Panc1 (cell line): ENCODE measurements at places on chromosomes 1 and 21. TPM values are rescaled to one million over a fixed set of nuclear protein-coding genes. Genes with fewer than 3 reads are reported as not detected.
A peak's percentile ranks its signal among the peaks of the same experiment; 100 is the strongest.

The C1orf74 gene
- total RNA-seq = 1.7 TPM

The A3GALT2 gene
- not detected for total RNA-seq

The KCNJ9 gene
- not detected for total RNA-seq

The C1orf94 gene
- total RNA-seq = not detected

The DMRTA2 gene
- total RNA-seq = not detected

The YRDC gene
- 24.0 TPM for total RNA-seq

The FGR gene
- total RNA-seq = 0.18 TPM

GRCh38 chr1:4140821-4141220 is 240.7 kb upstream of the C1orf174 start:
- no peaks in the 10 kb centered on the region for H3K36me3 ChIP-seq
- H3K4me1 ChIP-seq = no peaks in the 10 kb centered on the region
- no peak for DNase-seq
- H3K27me3 ChIP-seq = peaks cover 2% of the 10 kb centered on the region; the same call in 1 of the 2 replicates

DNA sequence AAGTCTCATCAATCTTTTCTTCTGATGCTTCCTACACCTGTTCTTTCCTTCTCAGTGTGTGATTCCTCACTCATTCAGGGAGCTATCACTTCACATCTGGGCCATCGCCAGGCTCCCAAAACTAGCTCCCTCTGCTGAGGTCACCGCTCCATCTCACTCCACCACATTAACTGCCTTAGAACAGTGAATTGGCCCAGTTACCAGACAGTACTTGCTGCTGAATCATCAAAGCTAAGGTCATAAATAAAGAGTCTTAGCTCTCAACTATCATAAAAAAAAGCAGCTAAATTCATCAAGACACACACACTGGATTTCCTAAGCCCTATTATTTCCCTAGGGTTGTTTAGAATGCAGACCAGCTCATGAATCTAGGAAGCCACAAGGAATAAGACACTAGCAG is 18.8 kb upstream of the SRM start:
- H3K4me1 ChIP-seq = no peaks in the 10 kb centered on the region
- no peak for DNase-seq
- no peak overlapping the region for H3K27ac ChIP-seq
- no peak overlapping the region for H3K4me3 ChIP-seq

DNA sequence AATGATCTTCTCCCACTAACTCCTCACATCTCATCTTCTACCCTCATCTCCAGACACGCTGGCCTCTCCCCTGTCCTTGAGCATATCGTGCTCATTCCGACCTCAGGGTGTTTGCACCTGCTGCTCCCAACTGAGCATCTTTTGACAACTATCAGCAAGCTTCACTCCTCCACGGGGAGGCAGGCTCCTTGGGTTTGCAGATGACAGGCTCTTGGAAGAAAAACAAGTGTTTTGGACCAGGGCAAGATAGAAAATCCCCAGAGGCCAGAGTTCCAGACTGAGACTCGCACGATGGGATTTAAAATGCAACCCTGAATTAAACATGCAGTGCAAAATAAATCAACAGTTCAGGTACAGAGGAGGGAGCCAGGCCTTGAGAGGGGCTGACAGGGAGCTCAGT is 246.7 kb downstream of the PTPRU start:
- DNase-seq = no peak
- no peaks in the 10 kb centered on the region for H3K36me3 ChIP-seq
- no peaks in the 10 kb centered on the region for H3K4me1 ChIP-seq
- no peak overlapping the region for H3K27ac ChIP-seq

GRCh38 chr1:108801101-108801500 is 54.6 kb downstream of the STXBP3 start:
- no peaks in the 10 kb centered on the region for H3K27me3 ChIP-seq
- no peaks in the 10 kb centered on the region for H3K4me1 ChIP-seq
- peaks cover 6% of the 10 kb centered on the region; the same call in 1 of the 2 replicates for H3K36me3 ChIP-seq

DNA sequence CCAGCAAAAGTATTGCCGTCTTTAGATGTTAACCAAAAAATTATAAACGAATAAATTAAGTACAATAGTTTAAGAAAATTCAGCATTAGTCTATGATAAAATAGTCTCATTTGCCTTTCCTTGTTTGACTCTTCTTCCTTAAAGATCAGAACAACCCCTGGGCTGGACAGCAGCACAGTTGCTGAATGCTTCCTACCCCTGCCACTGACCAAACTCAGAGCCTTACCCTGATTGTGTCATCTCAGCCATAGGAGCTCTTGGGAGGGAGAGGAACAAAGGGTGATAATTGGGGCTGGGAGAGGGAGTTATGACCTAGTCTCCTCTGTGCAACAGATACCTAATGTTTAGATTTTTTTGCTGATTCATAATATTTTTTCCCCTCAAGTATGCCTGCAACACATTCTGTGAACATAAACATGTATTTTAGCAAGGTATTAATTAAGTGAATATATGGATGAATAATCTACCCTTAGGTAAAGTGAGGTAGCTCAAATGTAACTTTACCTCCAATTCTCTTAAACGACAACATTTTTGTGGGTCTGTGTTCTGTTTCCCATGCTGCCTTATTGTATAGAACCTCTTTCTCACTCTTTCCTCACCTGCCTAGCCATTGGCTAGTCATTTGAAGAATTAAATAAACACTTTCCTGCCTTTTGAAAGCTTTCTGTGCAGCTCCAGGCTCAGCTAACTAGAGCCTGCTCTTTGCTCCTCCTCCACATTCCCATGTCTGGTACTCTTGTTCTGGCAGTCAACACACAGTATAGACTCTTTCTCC is 46.1 kb downstream of the FGGY start:
- DNase-seq = no peak
- no peaks in the 10 kb centered on the region for H3K36me3 ChIP-seq
- H3K4me3 ChIP-seq = no peak overlapping the region

DNA sequence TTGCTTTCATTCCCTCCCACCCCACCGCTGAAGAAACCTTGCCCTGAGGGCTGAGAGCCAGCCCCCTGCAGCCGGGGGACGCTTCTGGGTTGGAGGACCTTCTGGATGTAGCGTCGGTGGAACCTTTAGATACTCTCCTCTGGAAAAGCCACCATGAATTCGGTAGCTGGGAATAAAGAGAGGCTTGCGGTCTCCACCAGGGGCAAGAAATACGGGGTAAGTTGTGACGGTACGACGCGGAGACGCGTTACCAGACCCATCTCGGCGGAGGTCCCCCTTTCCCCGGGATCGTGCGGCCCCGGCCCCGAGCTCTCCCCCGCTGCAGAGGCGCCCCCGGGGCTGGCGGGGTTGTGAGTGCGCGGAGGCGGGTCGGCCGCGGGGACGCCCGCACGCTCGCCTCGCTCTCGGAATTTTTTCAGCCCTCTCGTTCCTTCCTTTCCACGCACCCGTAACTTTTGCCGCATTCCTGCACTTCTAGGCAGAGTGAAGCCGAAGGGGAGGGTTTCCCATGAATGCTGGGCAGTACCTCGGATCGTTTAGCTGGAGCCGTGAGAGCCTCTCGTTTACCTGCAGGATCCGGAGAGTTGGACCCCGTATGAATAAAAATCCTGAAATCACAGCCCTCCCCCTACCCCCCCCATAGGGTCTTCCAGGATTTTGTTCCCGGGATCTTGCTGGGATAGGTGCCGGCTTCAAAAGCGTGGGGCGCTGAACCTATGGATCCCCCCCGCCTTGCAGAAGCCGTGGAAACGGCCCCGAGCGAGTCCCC is 671 bp downstream of the KIF26B start:
- no peak for DNase-seq
- H3K27me3 ChIP-seq = peaks cover 31% of the 10 kb centered on the region
- peaks cover 9% of the 10 kb centered on the region for H3K4me1 ChIP-seq
- H3K4me3 ChIP-seq = peak overlapping the region; percentile 57
- no peaks in the 10 kb centered on the region; the same call in none of the 2 replicates for H3K36me3 ChIP-seq

- H3K36me3 ChIP-seq = no peaks in the 10 kb centered on the region
- no peak overlapping the region for H3K27ac ChIP-seq
- no peaks in the 10 kb centered on the region for H3K4me1 ChIP-seq
- no peak for DNase-seq
Observed at GRCh38 chr1:19321071-19321470, 8.9 kb downstream of the SLC66A1 start.

- DNase-seq = no peak
- no peaks in the 10 kb centered on the region for H3K4me1 ChIP-seq
Observed at GRCh38 chr21:39714331-39714730, 30.7 kb upstream of the IGSF5 start.

DNA sequence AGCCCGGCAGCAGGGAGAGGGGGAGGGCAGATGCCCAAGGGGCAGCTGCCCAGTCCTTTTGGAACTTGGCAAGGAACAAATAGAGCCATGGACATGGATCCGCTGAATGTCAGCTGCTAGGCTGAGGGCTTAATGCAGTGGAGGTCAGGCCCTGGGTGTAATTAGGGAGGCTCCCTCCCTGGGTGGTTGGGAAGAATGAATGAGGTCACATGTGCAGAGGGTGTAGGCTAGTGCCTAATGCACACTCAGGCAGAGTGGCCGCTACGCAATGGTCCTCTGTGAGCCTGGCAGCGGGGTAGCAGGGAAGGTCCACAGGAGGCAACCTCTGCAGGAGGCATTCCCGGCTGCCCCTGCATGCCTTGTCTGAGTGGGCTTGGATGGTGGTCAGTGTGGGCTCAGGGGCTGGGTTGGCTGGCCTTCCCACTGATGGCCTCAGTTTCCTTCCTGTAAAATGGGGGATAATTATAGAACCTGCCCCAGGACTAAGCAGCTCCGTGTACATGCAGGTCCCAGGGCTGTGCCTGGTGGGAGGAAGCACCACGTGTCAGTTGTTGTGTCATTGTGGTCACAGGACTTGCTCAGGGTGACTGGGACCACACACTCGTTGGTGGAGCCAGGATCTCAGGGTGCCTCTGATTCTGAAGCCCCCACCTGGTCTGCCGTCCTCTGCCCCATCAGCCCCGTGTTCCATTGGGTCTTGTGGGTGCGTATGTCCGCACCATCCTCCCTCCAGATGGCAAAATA is 81.6 kb upstream of the ACTL8 start:
- no peaks in the 10 kb centered on the region for H3K36me3 ChIP-seq
- H3K27ac ChIP-seq = no peak overlapping the region
- no peak for DNase-seq
- H3K27me3 ChIP-seq = no peaks in the 10 kb centered on the region
- H3K4me3 ChIP-seq = no peak overlapping the region

DNA sequence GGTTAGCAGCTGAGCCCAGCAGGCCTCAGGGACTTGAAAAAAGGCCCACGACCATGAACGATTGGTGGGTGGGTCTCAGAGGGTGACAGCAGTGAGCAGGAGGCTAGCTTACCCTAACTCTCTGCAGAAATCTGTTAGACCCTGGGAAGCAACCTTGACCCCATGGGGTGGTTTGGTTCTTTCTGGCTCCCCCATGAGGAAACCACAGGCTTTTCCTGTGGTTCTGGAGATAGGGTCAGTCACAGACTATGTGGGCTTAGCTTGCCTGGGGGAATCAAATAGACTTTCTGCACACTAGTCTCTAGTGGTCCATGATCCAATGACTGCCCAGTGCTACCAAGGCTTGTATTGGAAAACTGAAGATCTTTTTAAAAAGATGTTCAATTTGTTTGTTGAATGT is 118.1 kb downstream of the PLXNA2 start:
- H3K4me1 ChIP-seq = no peaks in the 10 kb centered on the region
- no peak overlapping the region for H3K4me3 ChIP-seq
- no peak overlapping the region for H3K27ac ChIP-seq
- no peaks in the 10 kb centered on the region for H3K36me3 ChIP-seq

GRCh38 chr1:51612447-51612961 is 4.4 kb upstream of the OSBPL9 start:
- peaks cover 15% of the 10 kb centered on the region for H3K4me1 ChIP-seq
- peaks cover 2% of the 10 kb centered on the region; the same call in 1 of the 2 replicates for H3K36me3 ChIP-seq
- no peak for DNase-seq
- no peak overlapping the region for H3K4me3 ChIP-seq
- no peak overlapping the region for H3K27ac ChIP-seq
- H3K27me3 ChIP-seq = no peaks in the 10 kb centered on the region

GRCh38 chr1:101139130-101139529 is 97.7 kb upstream of the S1PR1 start:
- no peaks in the 10 kb centered on the region for H3K4me1 ChIP-seq
- H3K27me3 ChIP-seq = no peaks in the 10 kb centered on the region
- no peak for DNase-seq
- H3K27ac ChIP-seq = no peak overlapping the region
- no peaks in the 10 kb centered on the region for H3K36me3 ChIP-seq
- no peak overlapping the region for H3K4me3 ChIP-seq

DNA sequence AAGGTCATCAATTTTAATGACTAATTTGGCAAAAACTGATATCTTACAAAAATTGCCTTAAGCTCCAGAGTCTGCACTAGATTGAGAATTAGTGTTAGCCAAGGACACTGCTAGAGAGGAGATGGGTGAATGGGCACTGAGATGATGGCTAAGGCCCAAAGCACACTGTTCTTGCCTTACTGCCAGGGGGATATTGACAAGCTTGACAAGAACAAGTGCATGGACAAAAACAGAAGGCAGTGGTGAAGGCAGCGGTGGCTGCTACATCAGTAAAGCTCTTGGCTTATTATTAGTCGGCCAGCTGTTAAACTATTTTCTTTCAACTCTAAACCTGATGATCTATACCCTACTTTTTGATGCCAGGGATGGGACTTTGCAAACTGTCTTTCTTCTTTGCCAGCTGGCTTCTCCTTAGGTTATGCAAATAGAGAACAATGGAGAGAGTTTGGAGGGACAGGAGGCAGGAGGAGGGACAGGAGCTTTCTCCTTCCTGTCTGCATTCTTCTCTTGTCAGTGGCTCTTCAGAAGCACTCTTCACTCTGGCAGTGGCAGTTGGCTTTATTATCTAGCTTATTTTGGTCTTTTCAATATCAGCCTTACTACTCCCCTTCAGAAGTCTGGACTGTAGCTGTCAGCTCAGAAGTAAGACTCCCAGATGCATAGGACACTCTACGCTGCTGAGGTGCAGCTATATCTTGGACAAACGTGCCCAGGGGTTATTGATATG is 853.5 kb upstream of the TMPRSS15 start:
- no peaks in the 10 kb centered on the region for H3K4me1 ChIP-seq
- no peaks in the 10 kb centered on the region for H3K27me3 ChIP-seq
- H3K27ac ChIP-seq = no peak overlapping the region
- H3K4me3 ChIP-seq = no peak overlapping the region
- no peaks in the 10 kb centered on the region for H3K36me3 ChIP-seq
- DNase-seq = no peak

DNA sequence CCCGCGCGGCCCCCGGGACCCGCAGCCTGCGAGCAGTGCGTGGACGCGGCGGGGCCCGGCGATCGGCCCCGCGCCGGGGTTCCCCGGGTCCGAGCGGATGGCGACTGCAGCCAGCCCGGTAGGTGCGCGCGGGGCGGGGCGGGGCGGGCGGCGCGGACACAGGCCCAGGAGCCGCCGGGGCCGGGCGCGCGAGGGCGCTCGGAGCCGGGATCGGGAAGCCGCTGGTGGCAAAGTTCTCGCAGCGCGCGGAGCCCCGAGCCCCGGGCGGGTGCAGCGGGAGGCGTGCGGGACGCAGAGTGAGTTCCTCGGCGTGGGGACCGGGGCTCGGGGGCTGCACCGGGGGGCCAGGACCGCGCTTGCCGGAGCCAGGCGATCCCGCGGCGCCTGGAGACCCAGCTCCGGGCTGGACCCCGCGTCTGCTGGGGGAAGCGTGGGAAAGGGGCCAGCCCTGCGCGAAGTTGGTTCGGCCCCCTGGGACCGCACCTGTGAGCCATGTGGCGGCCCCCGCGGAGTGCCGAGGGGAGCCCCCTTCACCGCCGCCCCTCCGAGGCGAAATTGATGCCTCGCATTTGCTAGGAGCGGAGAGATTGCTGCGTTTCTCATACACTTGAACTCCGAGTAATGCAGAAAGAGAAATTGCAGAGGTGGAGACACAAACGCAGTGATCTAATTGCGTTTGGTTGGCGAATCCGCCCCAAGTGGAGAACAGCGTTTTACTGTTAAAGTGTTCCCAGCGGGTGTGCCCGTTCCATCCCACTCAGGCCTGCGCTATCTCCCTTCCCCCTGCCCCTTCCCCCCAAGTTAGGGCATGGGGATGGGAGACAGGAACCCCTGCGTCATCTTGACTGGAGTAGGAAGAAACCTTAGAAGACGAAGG is 228.9 kb upstream of the TMEM51 start:
- H3K27ac ChIP-seq = no peak overlapping the region
- peaks cover 5% of the 10 kb centered on the region for H3K27me3 ChIP-seq
- H3K4me3 ChIP-seq = peak overlapping the region; percentile 48
